ENCODE measurements at places on chromosomes 7 and 10.

- DNase-seq = no peak
Measured at GRCh38 chr10:80201608-80202141, 3.7 kb downstream of the ANXA11 start.

DNA sequence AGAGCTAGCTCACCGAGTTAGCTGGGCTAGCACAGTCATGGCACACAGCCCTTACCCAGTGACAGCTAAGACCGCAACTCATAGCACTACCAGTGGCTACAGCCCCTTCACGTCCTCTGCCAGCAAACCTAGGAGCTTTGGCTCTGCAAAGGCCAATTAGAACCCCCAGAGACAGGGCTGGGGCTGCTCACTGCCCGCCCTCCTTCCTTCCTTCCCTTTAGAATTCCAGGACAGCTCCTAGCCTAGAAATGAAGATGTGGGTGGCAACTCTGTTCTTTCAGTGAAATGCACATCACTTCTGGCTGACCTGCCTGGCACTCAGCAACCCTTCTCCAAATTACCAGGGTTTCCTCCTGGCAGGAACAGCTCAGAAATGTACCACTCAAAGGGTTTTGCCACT is 99.9 kb downstream of the FAM53B start:
- DNase-seq = no peak

DNA sequence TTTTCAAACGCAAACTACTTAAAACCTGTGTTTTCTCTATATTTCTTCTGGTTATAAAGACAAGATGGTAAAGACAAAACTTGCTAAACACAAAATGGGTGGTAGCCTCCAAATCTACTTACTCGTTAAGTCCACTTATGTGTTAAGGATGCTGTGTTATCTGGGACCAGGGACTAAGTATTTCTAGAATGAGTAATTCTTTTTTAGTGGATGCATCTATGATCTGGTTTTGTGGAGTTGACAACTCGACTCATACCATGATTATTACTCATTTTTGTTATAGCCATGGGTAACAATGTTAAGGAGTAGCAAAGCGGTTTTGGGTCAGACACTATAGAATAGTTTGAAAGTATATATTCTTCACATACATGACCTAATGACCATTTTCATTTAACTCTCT is 239.5 kb upstream of the FOXP2 start:
- peak; percentile 4 for DNase-seq

DNA sequence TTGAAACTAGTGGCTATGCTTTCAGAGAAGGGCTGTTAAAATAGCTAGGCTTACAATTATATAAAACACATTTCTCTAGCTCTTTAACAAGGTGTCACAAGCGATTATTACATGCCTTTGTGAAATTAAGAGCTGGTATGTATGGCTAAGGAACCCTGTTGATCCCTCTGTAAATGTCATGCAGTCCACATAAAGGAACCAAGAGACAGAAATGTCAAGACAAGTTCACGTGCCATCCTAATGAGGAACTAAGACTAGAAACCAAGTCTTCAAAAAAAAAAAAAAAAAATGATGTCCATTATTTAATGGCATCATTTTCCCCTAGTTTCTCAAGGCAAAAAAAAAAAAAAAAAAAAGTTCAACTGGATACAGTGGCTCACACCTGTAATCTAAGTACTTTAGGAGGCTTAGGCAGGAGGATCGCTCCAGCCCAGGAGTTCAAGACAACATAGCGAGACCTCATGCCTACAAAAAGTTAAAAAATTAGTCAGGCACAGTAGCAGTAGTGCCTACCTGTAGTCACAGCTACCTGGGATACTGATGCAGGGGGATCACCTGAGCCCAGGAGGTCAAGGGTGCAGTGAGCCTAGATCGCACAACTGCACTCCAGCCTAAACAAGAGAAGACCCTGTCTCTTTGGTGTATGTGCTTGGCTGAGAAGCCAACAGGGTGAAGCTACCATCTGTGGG is 63.4 kb downstream of the SRPK2 start:
- DNase-seq = no peak

- no peak for DNase-seq
Measured at GRCh38 chr7:87448388-87448787, 27.1 kb downstream of the ABCB4 start.

GRCh38 chr10:6642876-6643275 is 62.8 kb upstream of the PRKCQ start:
- no peak for DNase-seq

DNA sequence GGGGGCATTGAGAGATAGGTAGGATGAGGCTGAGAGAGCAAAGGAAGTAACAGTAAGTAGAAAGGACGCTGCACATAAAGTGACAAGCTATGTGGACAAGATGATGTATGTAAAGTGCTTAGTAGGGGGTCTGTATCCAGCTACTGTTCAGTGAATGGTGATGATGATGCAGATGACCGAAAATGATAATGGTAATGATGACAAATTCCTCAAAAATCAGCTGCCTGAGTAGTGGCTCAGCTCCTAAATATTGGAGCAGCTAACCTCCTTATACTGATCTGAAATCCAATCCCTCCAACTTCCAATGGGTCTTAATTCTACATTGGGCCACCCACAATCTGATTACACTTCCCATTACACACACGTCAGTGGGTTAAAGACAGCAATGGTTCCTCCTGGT is 27.1 kb upstream of the KCNMA1 start:
- DNase-seq = no peak

DNA sequence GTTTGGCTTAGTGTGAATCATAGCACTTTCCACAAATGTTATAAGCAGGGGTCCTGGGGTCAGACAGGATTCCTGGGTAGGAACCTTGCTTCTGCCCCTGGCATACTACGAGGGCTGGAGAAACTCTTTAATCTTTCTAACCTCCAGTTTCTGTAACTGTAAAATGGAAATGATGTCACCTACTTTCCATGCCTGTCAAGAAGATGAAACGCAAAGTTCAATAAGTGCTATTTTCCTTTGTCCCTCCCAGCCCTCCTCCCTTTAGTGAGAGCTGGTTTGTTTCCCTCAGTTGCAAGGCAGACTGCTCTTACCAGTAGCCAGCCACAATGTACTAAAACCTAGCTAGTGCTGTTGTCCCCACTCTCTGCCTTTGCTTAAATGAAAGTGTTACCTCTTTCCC is 117.1 kb upstream of the HPS1 start:
- DNase-seq = no peak

DNA sequence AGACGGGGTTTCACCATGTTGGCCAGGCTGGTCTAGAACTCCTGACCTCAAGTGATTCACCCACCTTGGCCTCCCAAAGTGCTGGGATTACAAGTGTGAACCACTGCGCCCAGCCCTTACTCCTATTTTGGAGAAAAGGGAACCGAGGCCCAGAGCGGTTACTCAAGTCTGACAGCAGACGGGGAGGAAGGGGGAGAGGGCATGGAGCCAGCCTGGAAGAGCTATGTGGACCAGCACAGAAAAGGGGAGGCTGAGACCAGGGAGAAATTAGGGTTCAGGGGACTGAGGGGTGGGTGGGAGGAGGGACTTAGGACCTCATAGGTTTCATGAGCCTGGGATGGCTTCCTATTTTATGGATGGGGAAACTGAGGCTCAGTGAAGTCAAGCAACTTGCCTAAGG is 1.5 kb downstream of the SFRP5 start:
- DNase-seq = no peak

GRCh38 chr10:94065362-94065761 is 71.6 kb downstream of the PLCE1 start:
- no peak for DNase-seq

- peak; percentile 20 for DNase-seq
Measured at GRCh38 chr10:72175149-72175548, 40.7 kb upstream of the ANAPC16 start.

- DNase-seq = no peak
Measured at GRCh38 chr10:88117869-88118632, 254.6 kb downstream of the PTEN start.

DNA sequence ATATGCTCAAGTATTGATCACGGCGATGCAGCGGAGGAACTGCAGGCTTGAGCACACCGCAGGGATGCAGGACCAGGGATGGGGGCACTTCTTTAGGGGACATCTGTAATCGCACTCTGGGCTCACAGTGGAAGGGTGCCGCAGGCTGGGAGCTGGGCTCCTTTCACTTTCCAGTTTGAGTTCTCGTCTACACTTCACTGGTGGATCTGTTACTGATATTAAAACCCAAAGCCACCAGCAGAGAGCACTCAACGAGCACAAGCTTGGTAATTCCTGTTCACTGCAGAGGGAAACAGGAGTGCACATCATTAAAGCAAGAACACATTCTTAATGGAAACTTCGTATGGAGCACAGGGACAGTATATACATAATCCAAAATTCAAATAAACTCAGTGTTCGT is 91.3 kb downstream of the PARD3 start:
- no peak for DNase-seq

Measured in fibroblast of skin of left quadriceps (primary cell).